ENCODE measurements at places on chromosomes 1 and 21. TPM values are rescaled to one million over a fixed set of nuclear protein-coding genes. Genes with fewer than 3 reads are reported as not detected.

DNA sequence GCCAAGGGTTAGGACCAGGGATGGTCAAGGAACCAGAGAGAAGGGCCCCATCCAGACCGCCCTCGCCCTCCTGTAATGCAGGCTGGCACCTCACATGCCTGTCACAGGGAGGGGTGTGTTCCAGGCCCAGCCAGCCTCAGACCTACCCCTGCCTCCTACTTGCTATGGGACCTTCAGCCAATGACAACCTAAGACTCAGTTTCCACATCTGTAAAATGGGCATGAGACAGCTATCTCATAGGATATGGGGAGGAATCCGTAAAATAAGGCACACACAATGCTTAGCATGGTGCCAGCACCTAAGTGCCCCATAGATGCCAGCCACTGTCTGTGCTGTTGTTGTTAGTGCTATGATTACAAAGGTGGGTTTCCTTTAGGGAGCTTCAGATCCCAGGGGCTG, 7.9 kb downstream of the KIF17 start:
- no peak for DNase-seq

GRCh38 chr21:35436899-35437298, 387.8 kb upstream of the RUNX1 start:
- peak; percentile 15 for DNase-seq

GRCh38 chr1:115671176-115671934, 29.6 kb downstream of the VANGL1 start:
- DNase-seq, result peak; percentile 86

DNA sequence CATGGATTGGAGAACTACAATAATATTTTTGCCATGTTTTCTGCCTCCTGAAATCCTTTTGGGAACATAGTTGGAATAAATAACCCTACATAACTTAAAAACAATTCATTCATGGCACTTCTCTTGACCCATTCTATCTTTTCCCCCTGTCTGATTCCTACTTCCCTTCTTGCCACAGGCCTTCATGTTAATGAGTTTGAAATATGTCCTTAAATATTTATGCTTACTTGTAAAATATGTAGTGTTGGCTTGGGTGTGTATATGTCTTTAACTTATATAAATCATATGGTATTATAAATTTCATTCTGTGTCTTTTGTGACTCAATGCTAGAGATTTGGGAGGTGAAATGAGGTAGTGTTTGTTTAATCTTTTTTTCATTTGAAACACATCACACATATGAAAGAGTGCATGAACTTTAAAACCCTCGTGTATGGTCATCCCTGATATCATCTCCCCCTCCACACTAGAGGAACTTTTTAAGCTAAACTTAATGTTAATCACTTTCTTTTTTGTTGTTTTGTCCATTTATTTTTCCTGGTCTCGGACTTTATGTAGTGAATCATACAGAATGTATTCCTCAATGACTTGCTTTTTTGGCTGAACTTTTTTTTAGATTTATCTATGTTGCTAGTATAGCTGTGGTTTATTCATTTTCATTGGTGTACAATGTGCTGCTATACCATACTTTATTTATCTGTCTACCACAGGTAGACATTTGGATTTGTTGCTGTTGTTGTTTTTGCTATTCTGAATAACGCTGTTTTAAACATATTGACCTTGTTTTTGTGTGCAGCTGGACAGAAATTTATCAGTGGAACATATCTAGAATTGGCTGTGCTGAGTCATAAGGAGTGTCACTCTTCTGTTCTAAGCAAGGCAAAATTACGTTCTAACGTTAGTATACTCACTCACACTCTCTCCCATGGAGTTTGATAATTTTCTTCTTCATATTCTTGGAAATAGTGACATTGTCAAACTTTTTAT, 441.6 kb downstream of the PLPP3 start:
- DNase-seq, result peak; percentile 15

Gene BSND
- total RNA-seq, result not detected

All from PC-3 (cell line).